Smooth muscle cell of the coronary artery (primary cell): ENCODE measurements at places on chromosomes 6 and 20. TPM values are rescaled to one million over a fixed set of nuclear protein-coding genes. Genes with fewer than 3 reads are reported as not detected.

DST gene
- total RNA-seq: 151 and 269 TPM in 2 replicates

ARFGAP1 gene
- 52.7 and 84.5 TPM in 2 replicates for total RNA-seq

DHX16 gene
- 34.6 and 46.2 TPM in 2 replicates for total RNA-seq

NKX2-2 gene
- not detected in 2 replicates for total RNA-seq

SIGLEC1 gene
- total RNA-seq: not detected in 2 replicates

EEF1A1 gene
- 25,077 and 51,594 TPM in 2 replicates for total RNA-seq

TXNDC5 gene
- total RNA-seq: 344 and 2,085 TPM in 2 replicates

PDE10A gene
- total RNA-seq: 1.9 and 13.0 TPM in 2 replicates

SAPCD1 gene
- 0.53 and 0.70 TPM in 2 replicates for total RNA-seq

GTSF1L gene
- total RNA-seq: not detected in 2 replicates

TMEM244 gene
- not detected in 2 replicates for total RNA-seq

ELOVL2 gene
- total RNA-seq: 0.12 TPM in 1 of 2 replicates, not detected in the other

GLP1R gene
- not detected in 2 replicates for total RNA-seq

MOG gene
- total RNA-seq: not detected in 2 replicates

SPTLC3 gene
- 0.98 and 2.1 TPM in 2 replicates for total RNA-seq

ADAM33 gene
- total RNA-seq: 0.30 and 48.6 TPM in 2 replicates

TFAP2D gene
- total RNA-seq: 0.98 TPM in 1 of 2 replicates, not detected in the other

NRSN1 gene
- not detected in 2 replicates for total RNA-seq

KHDC1L gene
- not detected in 2 replicates for total RNA-seq

OPN5 gene
- total RNA-seq: not detected in 2 replicates

MLIP gene
- not detected in 2 replicates for total RNA-seq

GGTLC1 gene
- total RNA-seq: not detected in 2 replicates

DUSP15 gene
- total RNA-seq: 0.23 TPM in 1 of 2 replicates, not detected in the other

PRPH2 gene
- 0.30 and 2.2 TPM in 2 replicates for total RNA-seq
